ENCODE measurements at places on chromosomes 16 and 17.

DNA sequence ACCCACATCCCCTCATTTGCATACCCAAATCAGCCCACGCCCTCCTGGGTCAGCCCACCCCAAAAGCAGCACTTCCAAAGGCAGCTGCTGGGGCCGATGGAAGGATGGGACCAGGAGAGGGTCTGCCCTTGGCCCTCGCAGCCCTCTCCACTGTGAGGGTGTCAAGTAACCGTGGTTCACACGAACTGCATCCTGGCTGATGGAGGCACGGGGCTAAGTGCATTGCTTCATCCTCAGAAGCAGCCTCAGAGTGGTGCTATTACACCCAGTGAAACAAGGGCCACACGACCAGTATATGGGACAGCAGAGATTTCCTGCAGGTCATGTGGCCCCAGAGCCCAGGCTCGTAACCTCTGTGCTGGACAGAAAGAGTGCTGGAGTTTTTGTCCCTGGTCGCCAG, 13.2 kb upstream of the ATP2A3 start:
- no peak for DNase-seq

- DNase-seq: no peak
Measured at GRCh38 chr17:12287953-12288352, 267.3 kb downstream of the MAP2K4 start.

- DNase-seq: no peak
Measured at GRCh38 chr17:40203131-40203530, 16.0 kb upstream of the WIPF2 start.

DNA sequence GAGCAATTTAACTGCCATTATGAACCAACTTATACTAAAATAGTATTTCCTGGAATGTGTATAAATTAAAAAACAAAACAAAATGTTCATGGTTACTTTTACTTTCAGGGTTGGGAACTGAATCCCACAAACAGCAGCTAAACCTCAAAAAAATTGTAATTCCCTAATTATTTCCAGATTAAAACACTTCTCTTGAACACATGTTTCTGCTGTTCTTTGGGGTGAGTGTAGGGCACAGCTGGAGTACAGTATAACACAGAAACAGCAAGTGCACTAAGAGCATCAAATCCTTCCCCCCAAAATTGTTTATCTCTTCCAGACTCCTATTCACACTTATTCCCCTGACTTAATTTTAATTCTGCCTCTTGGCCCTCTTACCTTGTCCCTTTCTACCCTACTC, 56.4 kb downstream of the KANSL1 start:
- no peak for DNase-seq

GRCh38 chr16:66553223-66553622, 847 bp downstream of the CKLF start:
- no peak for DNase-seq

DNA sequence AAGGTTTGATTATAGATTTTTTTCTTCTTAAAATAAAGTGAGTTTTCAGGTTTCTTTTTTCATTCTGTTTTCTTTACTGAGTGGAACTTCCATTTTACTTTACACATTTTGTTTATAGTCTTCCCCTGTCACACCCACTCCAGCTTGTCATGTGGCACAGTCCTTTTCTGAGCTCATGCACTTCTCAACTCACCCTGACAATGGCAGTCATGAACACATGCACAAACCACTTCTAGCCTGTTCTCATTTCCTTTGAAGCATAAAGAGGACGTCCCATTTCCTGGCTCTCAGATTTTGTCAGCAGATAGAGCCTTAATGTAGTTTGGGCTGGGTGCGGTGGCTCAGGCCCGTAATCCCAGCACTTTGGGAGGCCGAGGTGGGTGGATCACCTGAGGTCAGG, 168.0 kb downstream of the AHSP start:
- no peak for DNase-seq

GRCh38 chr17:79810130-79811010, 13.5 kb upstream of the CBX8 start:
- DNase-seq: peak; percentile 75

DNA sequence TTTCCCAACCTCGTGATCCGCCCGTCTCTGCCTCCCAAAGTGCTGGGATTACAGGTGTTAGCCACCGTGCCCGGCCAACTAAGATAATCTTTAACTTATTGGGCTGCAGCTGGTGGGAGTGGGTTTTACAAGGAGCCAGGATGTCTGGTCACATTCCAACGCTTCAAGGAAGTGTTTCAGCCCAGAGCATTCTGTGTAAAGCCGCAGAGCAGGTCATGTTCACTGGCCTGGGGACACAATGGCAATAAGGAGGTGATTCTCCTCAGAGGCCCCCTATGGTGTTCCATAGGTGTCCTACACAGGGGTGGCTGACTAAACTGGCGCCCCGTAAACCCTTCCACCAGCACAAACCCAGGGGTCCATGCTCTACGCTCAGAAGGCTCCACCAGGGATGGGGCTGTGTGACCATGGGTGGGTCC, 1.2 kb downstream of the QPRT start:
- no peak for DNase-seq

GRCh38 chr16:50069060-50069459, 3.3 kb downstream of the HEATR3 start:
- no peak for DNase-seq

- no peak for DNase-seq
Measured at GRCh38 chr17:7019839-7020519, 2.9 kb upstream of the BCL6B start.

DNA sequence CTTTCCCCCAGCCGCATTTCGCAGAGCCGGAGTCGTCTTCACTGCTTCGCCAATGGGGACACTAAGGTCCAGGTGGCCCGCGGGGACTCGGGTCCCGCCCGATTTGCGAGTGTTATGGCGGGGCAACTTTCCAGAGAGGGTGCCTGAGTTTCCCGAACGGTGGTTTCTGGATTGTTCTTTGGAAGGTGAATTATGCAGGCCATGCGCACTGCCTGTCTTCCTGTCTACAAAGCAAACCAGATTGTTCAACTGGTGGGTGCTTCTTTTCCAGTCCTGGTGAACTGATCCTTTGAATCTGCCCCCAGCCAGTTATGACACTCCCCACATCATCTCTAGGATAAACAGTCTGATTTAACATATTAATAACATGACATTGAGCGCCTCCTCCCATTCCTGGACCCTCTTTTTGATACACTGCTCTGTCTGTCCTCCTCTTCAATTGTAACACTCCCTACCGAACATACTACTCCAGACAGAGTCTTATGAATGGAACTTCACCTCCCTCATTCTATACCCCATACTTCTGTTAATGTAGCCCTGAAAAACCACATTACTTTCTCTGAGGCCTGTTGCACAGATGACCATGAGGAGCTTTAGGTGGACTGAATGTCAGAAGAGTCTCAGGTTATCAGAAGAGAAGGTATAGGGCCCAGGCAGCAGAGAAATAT, 159.0 kb downstream of the RAB11FIP4 start:
- DNase-seq: no peak

GRCh38 chr17:37507111-37507510, 17.4 kb downstream of the DUSP14 start:
- peak; percentile 46 for DNase-seq

DNA sequence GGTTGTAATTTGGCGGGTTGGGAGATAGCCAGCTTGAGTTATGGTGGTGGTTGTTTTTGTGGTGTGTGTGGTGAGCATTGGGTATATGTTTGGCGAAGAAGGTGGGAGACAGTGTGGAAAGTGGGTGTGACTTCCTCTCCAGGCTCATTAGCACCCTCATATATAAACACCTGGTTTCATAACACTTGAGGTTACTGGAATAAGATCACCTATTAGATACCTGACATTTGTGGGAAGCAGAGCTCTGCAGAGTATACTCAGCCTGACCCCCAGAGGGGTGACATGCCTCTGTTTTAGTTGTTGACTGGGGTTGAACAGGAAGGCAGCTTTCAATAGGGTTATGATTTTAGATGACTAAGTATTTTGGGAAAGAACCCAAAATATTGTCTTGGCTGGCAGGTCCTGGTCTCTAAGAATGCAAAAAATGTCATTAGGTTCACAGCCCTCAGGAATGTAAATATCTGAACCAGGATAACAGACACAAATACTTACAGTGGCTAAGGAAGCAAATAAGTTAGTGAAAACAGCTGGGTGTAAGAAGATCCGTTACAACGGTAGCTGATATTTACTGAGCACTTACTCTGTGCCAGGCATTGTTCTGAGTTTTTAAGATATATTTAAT, 18.3 kb upstream of the EFCAB13 start:
- DNase-seq: no peak

DNA sequence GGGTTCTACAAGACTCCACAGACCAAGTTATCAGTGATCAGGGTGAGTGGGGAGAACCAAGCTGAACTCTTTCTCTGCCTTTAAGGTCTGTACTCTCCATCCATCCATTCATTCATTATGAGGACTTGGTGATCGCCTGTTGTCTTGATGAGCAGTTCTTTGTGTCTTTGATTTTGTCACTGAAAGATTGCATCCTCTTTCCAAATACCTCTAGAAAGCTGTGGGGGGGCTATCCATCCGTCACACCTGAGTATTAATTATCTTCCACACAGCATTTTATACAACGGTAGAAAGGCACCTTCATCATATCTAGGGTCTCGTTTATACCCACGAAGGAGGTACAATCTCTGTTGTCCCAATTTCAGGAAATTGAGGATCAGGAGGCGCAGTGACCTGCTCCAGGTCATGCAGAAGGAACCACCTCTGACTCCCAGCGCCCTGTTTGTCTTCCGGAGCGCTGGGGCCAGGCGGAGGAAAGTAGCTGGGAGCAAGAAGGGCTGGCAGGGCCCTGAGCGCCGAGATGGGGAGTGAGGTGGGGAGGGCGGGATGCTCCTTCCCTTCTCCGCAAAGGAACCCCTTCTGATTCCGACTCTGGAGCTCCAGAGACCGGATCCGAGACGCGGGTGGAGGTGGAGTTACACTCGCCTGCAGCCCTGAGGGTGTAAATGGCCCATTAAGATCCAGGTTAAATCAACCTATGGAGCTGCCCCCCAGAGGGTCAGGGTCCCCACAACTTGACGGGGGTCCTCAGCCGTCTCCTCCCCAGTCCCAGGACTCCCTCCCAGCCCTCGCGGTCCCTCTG, 605 bp upstream of the ABAT start:
- DNase-seq: no peak

- DNase-seq: peak; percentile 96
Measured at GRCh38 chr16:65117811-65118448, 3.9 kb downstream of the CDH11 start.

- no peak for DNase-seq
Measured at GRCh38 chr16:20911361-20911760, 10.8 kb downstream of the LYRM1 start.

GRCh38 chr17:34547453-34548063, 31.8 kb upstream of the TMEM132E start:
- no peak for DNase-seq

Data from Ammon's horn (tissue), 1 donor.